BJ (cell line): ENCODE measurements at places on chromosomes 12 and 14. TPM values are rescaled to one million over a fixed set of nuclear protein-coding genes. Genes with fewer than 3 reads are reported as not detected.

GRCh38 chr14:72554994-72555608 is 338.8 kb downstream of the DPF3 start:
- no peak for DNase-seq

DNA sequence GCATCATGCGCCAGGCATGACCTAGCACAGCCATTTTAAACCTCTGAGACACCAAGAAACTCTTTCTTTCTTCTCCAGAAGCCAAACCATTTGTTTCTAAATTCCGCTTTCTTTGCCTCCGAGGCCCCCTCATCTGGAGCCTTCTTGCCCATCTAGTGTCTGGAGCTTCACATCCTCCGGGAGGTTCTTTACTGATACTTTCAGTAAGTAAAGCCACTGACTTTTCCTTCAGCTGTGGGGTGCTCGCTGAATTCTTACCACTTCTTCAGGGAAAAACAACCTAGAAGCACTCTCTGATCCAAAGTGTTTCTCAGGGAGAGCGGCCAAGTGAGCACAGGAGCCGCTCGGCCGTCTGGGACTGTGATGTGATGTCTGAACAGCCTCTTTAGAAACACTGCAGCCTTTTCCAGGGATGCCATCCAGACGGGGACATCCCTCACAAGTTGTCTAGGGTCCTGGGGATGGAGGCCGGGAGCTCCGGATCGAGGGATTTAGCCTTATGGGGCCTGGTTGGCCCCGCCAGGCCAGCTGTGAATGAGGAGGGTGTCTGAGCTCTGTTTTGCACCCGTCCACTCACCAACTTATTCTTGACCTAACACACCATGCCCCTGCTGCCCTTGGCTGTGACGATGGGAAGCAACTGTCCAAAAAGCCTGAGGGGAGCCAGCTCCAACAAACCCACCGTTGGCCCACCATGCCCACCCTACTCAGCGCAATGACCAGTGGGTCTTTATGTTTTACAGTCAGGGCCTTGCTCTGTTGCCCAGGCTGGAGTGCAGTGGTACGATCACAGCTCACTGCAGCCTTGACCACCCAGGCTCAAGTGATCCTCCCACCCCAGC is 160.6 kb downstream of the ZFP36L1 start:
- DNase-seq: no peak

GRCh38 chr14:74697543-74697942 is 15.3 kb downstream of the AREL1 start:
- DNase-seq: peak; percentile 47

DNA sequence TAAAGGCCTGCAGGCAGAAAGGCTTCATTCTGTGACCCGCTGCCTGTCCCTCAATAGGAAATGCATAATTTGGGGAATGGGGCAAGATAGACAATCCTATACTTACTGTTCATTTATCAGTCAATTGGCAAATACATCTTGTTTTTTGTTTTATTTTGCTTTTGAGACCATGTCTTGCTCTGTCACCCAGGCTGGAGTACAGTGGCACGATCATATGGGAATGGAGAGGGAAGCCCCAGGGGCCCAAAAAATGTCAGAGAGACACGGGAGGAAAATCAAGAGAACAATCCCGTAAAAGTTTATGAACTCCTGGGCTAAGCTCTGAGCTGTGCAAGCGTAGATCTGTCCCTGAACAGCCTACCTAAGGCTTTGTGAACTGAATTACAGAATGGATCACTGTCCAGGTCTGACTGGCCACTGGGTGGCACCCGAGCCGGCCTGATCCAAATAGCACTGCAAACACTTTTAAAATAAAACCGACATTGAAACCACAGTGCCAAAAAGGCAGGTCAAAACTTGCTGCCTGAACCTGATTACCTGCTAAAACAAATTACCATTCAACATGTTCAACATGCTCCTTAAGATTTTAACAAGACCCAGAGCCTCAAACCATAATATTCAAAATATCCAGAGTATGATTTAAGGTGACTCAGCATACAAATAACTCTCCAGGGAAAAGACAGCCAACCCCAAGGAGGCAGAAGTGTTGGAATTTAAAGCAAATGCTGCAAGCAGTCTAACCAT is 11.8 kb downstream of the COPS7A start:
- no peak for DNase-seq

DNA sequence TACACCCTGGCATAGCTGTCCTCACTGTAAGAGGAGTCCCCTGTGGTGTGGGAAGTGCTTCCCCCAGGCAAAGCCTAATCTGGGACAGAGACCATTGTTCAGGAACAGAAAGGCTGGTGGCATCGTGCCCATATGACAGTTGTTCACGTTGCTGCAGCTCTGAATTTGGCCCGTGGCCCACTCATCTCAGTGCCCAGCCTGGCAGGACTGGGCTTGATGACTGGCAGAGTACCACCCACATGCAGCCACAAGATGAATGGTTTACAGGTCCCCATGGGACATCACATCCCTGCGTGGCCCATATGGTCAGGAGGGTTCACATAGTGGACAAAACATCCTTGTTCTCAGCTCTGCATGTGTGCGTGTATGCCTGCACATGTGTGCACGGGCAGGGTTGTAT is 17.5 kb downstream of the IQSEC3 start:
- DNase-seq: no peak

- no peak for DNase-seq
Observed at GRCh38 chr12:96044017-96044942, 8.9 kb upstream of the LTA4H start.

GRCh38 chr14:58797010-58797429 is 159.3 kb downstream of the DACT1 start:
- DNase-seq: no peak

DNA sequence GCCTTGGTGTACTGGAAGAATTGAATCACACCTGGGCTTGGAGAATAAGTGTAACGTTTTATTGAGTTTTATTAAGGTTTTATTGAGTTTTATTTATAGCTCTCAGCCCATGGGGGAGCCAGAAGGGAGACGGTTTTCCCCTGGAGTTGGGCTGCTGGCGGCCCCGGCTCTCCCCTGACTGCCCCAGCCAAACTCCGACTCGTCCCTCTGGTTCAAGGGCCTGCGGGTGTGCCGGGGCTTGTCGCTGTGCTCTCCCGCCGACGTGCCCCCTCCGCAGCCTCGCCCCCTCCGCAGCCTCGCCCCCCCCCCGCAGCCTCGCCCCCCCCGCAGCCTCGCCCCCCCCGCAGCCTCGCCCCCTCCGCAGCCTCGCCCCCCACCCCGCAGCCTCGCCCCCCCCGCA is 326.1 kb upstream of the RTL1 start:
- DNase-seq: no peak

GRCh38 chr14:80208461-80208860 is 2.8 kb downstream of the DIO2 start:
- no peak for DNase-seq

DNA sequence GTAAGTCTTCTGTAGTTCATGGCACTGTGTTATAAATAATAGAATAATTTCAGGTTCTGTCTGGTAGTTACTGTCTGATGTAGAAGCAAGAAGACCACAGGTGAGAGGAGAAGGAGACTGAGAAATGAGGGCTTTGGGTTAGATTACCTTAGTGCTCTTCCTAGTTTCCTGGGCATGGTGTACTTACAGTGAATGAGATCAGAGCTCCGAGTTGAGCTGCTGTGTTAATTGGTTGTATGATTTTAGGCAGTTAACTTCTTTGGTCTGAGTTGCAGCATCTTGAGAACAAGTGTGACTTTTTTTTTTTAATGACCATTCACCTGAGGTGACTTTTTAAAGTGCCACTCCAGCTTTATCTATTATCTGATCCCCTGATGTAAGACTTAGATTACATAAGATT is 41.5 kb downstream of the WDR20 start:
- DNase-seq: no peak

GRCh38 chr14:67133144-67133543 is 56.1 kb upstream of the GARIN2 start:
- no peak for DNase-seq

DNA sequence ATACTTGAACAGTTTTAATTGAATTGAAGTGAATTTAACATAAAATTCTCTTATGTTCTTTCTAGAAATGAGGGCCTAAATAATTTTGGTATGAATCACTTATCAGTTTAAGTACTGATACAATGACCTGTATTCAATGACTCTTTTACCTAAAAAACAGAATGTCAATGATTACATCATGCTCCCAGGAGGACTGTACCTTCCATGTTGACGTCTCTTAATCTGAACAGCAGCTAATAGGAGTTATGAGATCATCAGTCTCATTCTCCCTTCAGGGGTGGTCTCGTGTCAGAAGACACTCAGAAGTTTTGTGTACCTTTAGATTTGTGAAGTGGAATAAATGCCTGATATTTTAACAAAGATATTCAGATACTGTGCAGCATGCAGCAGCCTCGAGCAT is 206.3 kb downstream of the CNTN1 start:
- DNase-seq: no peak

- DNase-seq: no peak
Observed at GRCh38 chr14:35202195-35202594, 79.8 kb downstream of the PRORP start.

DNA sequence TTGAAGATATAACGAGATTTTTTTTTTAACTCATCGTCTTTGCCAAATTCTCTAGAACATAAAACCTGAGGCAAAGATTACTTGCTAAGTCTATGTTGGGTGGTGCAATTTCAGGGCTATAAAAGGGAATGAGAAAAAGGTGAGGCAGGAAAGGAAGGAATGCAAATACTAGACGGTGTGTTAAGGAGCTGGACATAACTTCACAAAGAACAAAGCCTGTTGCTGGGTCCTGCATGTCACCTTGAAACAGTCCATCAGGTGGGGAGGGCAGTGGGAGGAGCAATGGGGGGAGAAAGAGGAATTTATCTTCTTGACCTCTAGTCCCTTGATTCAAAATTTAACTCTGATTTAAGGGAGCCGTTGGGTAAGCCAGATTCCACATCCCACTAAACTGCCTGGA is 16.1 kb upstream of the DUSP6 start:
- DNase-seq: no peak

DNA sequence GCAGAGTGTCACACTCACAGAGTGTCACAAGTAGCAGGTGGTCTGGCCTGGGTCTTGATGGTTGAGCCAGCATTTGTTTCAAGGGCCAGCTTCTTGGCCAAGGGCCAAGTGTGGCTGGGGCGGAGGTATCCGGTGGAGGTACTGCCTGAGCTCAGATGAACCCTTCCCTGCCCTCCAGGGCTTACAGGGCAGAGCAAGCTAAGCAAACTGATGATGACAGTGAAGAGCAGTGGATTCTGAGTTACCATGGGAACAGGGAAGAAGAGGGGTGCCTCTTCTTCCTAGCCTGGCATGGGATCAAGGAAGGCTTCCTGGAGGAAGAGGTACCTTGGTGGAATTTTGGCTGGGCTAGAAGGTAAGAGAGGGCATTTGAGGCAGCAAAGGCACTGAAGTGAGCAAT is 35.7 kb downstream of the MVK start:
- DNase-seq: no peak

- DNase-seq: no peak
Observed at GRCh38 chr12:79098530-79098929, 234.0 kb downstream of the SYT1 start.

- DNase-seq: no peak
Observed at GRCh38 chr12:65791400-65791799, 32.9 kb upstream of the HMGA2 start.

- DNase-seq: no peak
Observed at GRCh38 chr12:124025661-124026060, 52.6 kb downstream of the ZNF664 start.

GRCh38 chr12:99567072-99567471 is 80.5 kb upstream of the GARIN6 start:
- DNase-seq: no peak

GRCh38 chr14:102537981-102538601 is 28.5 kb upstream of the ANKRD9 start:
- DNase-seq: no peak

DNA sequence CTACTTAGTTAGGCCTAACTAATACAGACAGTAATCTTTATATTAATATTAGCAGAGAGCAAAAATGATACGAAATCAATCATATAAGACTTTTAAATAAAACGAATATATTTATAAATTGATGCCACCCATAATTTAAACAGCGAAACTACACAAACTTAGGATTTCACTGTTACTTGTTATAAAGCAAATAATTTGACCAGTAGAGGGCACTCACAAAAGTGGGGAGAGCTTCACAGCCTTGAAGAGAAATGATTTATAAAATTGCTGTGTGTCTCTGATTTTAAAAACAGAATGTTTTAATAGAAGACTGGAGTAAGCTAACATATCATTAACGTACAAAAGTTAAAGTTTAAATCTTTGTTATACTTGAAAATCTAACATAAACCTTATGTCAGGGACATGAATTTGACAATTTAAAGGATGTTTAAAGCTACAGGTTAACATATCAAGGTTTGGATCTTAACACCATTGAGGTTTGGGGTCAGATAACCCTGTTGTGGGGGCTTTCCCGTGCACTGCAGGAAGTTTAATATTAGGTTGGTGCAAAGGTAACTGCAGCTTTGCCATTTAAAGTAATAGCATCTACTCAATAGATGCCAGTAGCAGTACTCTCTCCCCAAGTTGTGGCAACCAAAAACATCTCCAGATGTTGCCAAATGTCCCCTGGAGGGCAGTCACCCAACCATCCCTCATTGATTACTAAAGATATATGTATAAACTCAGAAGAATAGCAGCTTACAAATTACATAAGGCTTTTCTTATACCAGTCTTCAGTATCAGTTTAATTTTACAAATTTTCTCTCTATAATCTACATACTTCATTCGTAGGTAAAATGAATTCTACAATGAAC is 9.3 kb downstream of the KRAS start:
- no peak for DNase-seq

GRCh38 chr14:61877035-61877390 is 114.8 kb downstream of the SNAPC1 start:
- no peak for DNase-seq

Gene IL31
- polyA plus RNA-seq: not detected in 2 replicates

Gene FGD6
- polyA plus RNA-seq: 2.1 and 4.4 TPM in 2 replicates

Gene PXN
- polyA plus RNA-seq: 23.9 and 41.8 TPM in 2 replicates

Gene TSPAN19
- not detected in 2 replicates for polyA plus RNA-seq

Gene KRT75
- polyA plus RNA-seq: not detected in 2 replicates

Gene PARP2
- 8.2 and 13.6 TPM in 2 replicates for polyA plus RNA-seq

Gene GDF3
- polyA plus RNA-seq: not detected in 2 replicates

Gene THAP2
- polyA plus RNA-seq: 1.1 and 2.5 TPM in 2 replicates

Gene AQP5
- polyA plus RNA-seq: not detected in 2 replicates

Gene ADGRD1
- polyA plus RNA-seq: 40.1 and 68.5 TPM in 2 replicates

Gene KCNC2
- polyA plus RNA-seq: not detected in 2 replicates

Gene IL26
- not detected in 2 replicates for polyA plus RNA-seq
